ENCODE measurements at places on chromosomes 3 and 15.

- no peak for DNase-seq
These were observed 313.4 kb downstream of the RBMS3 start for GRCh38 chr3:29594261-29594660.

DNA sequence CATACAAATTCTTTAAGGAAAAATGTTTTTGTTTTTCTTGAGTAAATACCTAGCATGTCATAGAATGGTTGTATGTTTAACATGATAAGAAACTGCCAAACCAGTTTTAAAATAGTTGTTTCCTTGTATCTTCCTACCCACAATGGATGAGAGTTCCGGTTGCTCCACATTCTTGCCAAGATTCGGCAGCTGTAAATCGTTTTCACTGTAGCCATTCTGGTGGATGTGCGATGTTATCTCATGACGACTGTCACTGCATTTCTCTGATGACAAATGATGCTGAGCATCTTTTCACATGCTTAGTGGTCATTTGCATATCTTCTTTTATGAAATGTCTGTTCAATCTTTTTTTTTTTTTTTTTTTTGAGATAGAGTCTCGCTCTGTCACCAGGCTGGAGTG lies 36.6 kb upstream of the SH3GL3 start:
- DNase-seq: no peak

GRCh38 chr15:32837935-32838334 lies 120.1 kb downstream of the GREM1 start:
- no peak for DNase-seq

DNA sequence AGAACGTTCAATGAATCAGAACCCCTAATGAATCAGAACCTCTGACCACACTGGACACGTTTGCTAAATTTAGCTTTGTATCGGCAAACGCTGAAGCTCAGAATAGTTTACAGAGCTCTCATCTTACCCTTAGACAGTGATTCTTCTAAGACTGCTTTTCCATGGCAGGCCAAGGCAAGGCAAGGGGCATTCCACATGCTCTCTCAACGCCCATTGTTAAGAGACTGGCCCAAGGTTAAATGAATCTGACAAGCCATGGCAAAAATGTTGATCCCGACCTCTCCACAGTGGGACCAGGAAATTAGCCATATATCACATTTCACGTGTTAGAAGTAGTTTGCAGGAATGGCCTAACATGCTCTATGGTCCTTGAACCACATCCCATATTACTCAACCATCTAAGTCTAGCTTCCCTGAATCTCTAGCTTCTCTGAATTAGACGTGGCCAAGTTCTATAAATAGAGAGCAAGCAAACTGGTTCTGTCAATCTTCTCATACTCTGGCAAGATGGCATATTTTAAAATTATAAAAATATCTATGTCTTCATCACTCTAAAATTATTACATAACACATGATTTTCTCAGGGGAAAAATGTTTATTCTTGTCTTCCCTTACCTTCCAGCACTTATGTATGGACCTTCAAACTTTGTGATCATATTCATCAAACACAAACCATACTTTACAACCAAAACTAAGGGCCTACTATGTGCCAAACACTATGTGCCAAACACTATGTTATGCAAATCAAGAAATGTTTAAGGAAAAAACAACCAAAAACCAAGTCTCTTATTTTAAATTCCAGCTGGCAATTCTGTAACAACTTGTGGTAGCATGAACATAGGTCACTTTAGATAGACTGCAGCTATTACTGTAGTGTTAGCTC lies 54.3 kb downstream of the AAGAB start:
- DNase-seq: no peak

- no peak for DNase-seq
These were observed 326.2 kb downstream of the TUSC7 start for GRCh38 chr3:117035745-117036144.

- DNase-seq: no peak
These were observed 59.8 kb downstream of the SNX4 start for GRCh38 chr3:125460233-125460632.

DNA sequence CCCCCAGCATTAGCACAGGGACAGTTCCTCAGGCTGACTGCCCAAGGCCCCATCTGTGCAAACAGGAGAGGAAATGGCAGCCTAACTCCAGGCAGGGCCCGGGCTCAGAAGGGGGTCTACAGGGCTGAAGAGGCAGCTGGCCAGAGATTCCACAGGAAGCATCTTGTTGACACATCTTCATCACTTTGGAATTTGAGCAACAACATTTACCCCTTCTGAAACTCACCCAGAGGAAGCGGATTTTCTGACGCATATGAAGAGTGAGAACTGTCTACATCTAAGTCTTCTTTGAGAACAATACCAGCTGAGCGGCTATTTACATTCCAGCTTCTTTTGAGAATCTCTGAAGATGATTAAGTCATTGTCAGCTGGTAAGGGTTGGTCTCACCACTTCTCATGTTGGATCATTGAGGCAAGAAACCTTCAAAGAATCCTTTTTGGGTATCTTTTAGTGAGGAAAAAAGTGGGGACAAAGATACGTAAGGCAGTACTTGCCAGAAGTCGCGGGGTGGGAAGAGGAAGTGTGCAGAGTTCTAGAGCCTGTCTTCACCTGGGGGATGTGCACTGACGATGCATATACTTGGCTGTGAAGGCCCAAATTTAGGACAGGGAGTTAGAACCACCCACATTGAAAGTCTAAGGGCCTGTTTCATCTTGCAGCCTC lies 25.4 kb upstream of the SRP14 start:
- no peak for DNase-seq

DNA sequence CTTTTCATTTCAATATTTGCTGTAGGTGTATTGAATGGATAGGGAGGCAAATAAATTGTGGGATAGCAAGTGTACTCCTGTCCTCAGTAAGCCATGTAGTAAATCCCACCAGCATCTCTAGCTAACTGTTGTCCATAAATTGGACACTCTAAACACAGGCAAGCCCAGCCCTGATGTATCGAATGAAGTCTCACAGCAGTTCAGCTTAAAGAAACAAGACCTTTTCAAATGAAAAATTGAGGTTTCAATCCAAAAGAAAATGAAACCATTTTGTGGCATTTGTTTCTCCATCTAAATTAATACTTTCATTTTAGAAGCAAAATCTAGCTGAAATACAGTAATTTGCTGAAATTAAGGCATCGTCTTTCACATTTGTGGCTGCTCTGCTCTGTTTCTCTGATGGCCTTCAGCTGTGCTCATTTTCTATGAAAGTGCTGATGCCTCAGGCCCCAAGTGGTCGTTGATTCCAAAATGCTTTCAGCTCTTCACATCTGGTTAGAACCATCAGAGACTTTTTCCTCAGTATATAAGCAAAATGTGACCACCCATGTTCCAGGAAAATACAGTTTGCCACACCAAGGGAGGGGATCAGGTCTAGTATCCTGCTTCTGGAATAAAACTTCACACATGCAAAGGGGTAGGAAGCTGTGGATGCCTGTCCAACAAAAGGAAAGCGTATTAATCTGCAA lies 245.0 kb downstream of the ZMAT3 start:
- DNase-seq: no peak

DNA sequence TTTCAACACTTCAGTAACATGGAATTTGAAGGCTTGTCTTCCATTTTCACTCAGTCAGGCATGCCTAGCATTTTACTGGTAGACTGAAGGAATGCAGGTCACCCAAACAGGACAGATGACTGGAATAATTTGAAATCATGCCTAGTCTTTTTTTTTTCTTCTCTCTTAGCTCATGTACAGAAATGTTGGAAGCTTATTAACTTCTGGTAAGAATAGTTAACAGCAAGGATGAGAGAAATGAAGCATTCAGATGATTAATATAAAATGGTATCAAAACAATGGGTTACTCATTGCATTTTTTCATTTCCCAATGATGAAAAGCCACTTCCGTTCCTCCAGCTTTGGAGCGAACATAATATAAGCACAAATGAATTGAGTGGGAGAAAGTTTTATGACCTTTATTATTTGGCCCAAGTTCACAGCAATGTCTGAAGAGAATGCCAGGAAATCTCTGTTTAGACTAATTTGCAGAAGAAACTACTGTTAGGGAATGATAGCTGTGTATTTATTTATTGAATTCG lies 431.6 kb upstream of the RASGRP1 start:
- DNase-seq: no peak

- DNase-seq: peak; percentile 76
These were observed 26.8 kb upstream of the LIMD1 start for GRCh38 chr3:45567730-45568172.

DNA sequence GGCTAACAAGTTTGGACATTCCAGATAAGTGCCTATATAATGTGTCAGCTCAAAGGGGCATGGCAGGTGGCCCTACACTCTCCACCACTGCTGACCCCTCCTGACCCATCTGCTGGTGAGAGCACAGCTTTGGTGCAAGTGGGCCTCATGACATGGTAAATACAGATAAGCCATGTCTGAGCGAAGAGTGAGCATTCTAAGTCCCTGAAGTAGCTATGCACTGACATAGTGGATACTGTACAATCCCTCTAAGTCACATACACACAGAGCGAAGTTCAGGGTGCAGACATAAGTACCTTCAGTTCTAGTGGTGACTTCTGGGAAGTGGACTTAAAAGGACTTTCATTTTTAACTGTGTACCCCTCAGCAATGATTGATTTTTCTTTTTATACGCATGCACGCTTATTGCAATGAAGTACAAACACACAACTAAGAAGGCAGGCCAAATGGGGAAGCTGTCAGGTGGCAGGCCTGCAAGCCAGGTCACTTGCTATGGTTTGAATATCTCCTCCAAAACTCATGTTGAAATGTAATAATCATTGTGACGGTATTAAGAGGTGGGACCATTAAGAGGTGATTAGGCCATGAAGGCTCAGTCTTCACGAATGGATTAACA lies 41.5 kb downstream of the TBC1D2B start:
- no peak for DNase-seq

- DNase-seq: no peak
These were observed 74.9 kb downstream of the CEMIP start for GRCh38 chr15:80854104-80854503.

DNA sequence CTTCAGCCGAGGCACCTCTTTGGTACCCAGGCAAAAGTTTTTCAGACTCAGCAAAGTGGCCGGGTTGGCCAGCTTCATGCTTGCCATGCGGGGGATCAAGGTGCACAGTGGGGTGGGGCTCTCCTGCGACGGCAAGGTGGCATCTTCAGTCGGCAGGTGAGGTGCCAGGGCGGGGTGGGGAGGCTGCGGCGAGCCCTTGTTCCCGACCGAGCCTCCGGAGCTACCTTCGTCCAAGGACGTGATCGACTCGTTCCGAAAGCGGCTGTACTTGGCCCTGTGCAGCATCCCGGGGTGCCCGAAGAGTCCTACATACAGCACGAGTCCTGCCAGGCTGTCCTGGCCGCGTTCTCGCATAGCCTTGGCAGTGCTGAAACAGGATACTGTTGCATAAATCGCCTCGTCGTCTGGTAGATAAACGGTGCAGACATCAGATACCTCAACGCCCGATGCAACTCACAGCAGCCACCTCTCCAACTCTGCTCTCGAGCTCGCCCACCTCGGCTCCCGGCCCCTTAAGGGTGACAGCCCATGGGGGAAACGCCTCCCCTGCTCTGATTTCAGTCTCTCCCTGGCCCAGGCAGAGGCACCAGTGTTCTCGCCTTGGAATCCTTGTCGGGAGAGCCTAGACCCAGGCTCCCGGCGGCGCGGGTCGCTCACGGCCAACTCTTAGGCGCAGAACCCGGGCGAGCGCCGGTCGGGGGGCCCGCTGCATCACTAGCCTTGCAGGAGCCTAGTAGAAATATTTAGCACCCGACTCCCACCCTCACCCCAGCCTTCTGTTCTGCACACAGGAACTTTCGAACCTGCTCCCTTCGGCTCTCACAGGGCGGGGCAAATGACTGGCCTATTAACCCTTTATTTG lies 826 bp downstream of the SHC4 start:
- no peak for DNase-seq

Data from CD4-positive, alpha-beta T cell treated with Interleukin-15 for 1 hour (primary cell).